Stimulated activated CD8-positive, alpha-beta memory T cell treated with anti-CD3 and anti-CD28 coated beads, Interleukin-4, amount 100 ng/mL, for 1 hour (primary cell): ENCODE measurements at places on chromosomes 3 and 15.
A peak's percentile ranks its signal among the peaks of the same experiment; 100 is the strongest.

DNA sequence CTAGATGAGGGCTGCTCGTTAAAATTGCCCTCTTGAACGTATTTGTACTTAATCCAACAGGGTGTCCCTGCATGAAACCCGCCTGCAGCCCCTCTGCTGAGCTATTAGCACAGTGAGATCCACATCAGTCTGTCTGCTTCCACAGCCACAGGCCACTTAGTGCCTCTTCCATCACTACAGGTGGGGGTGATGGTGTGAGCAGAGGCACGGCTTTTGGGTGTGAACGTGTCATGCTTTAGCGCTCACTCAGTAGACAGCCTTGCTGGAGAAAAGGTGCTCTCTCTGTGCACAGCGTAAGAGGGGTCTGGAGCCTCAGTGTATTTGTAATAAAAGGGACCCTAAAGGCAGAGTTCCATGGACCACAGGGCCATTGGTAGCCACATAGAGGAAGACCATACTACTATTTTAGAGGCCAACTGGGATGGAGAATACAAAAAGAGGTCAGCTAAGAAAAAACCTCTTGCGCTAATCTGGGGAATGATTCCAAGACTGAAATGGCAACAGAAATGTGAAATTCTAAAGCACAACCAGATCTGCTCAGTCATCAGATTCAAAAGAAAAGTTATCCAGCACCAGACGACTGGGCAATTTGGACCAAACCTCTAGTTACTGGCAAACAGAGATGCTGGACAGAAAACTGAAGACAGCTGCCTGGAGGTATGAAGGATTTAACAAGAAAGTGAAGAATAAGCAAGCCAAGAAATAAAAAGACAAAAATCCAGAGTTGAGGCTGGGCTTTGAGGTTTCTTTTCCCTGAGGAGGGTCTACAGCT, 120.2 kb downstream of the ATP10A start:
- DNase-seq = no peak

DNA sequence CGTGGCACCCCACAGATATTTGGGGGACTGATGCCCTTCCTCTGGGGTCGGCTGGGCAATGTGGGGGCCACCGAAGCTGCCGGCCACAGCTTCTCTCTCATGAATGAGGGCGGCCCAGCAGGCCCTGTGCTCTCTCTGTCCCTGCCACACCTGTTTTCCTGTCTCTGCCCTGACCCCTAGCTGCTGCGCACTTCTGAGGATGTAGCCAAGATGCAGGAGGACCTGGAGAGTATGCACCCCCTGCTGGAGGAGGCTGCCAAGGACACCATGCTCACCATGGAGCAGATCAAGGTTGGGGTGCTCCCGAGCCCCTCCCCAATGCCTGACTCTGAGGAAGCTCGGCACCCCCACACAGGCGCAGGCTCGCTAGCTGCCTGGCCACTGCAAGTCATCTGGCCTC, 59.7 kb downstream of the SEMA3G start:
- no peak for DNase-seq

DNA sequence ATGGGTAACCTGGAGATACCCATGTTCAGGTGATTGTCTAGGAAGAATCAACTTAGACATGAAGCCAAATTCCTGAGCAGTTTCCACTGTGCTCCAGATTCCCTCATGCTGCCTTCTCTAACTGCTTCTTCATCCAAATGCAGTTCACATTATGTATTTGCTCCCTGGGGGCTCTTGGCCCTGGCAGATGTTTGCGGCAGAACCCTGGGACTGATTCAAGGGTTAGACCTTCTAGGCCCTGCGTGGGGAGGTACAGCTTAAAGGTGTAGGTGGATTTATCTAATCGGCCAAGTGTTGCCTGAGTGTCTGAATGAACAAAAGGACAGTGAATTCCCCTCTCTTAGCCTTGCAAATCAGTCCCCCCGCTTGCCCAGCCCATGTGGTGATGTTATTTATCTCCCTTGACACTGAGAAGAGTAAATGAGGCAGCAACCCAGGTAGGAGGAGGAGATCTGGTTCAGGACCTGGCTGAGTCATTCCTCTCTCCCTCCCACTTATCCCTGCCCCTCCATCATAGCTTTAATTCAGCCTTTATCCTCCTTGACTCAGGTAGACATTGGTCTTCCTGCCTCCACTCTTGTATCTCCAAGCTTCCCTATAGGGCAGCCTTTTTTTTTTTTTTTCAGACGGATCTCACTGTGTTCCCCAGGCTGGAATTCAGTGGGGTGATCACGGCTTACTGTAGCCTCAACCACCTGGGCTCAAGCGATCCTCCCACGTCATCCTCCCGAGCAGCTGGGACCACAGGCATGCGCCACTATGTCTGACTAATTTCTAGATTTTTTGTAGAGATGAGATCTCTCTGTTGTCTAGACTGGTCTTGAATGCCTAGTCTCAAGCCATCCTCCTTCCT, 54.8 kb downstream of the MAGEF1 start:
- DNase-seq = no peak

GRCh38 chr15:98720577-98721565, 72.5 kb downstream of the IGF1R start:
- DNase-seq = no peak

DNA sequence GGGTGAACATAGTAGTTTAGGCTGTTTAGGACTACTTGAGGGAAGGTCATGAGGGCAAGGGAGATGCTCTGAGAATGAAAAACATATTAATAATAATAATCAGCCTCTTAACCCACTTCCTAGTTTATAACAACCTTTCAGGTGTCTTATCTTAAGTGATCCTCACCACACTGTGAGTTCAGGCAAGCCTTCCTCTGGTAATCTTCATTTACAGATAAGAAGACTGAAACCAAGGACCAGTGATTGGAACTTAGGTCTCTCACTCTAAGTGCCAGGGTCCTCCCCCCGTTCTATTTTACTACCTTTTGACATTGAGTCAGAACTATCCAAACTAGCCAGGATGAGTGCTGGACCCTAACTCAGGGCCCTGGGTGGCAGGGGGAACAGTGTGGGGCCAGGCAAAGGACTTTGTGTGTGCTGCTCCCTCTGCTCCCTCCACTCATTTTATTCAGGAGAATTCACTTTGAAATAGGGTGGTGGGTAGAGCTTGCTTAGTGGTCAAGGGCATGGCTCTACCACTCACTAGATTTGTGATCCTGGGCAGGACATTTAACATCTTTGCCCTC, 5.7 kb downstream of the NUTM1 start:
- no peak for DNase-seq

- DNase-seq = peak; percentile 27
Observed at GRCh38 chr3:66372681-66373350, 128.0 kb downstream of the LRIG1 start.

- no peak for DNase-seq
Observed at GRCh38 chr15:48253172-48253571, 47.1 kb downstream of the SLC12A1 start.

DNA sequence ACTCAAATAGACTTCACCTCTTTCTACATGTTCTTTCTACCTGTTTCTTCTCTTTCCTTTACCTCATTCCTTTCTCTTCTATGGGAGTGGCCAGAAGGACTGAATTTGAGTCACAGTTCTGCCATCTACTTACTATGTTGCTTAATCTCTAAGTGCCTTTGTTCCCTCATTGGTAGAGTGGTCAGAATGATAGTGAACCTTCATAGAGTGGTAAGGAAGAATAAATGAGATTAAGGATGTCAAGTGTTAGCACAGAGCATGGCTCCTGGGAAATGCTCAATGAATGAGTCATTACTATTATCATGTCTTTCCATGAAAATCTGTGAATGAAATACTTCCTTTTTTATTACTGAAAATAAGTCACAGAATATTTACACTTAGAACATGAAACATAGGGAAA, 17.5 kb downstream of the TMEM207 start:
- no peak for DNase-seq

DNA sequence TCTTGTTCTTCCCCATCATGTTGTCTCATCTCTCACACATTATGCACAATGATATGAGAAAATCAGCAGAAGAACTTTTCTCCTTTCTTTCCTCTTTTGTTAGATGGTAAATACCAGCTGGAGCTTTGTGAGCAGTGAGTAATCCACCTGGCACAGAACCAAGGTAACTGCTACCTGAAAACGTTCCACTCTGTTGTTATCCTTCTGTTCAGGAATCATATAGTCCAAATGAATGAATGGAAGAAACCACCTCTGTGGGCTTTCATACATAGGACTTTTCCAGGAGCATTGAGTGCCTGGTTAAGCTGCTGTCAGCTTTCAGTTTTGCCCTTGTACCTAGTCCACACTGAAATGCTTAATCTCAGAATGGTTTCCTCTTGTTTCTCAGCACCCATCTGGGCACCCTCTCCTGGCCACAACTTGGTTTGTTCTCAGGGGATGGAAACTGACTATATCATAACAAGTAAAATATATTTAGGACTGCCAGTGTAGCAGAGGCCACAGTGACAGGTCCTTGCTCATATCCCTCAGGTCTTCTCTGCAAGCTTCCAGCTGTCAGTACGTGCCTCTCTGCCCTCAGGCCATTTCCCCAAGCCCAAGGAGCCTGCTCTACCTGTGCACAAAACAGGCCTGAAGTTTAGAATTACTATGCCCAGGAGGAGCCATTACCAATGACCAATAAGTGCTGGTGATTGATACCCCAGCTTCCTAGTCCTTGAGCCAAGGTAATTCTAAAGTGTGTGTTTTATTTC, 23.5 kb upstream of the SLC4A7 start:
- no peak for DNase-seq

GRCh38 chr15:69217381-69217780, 56.9 kb downstream of the GLCE start:
- DNase-seq = no peak

DNA sequence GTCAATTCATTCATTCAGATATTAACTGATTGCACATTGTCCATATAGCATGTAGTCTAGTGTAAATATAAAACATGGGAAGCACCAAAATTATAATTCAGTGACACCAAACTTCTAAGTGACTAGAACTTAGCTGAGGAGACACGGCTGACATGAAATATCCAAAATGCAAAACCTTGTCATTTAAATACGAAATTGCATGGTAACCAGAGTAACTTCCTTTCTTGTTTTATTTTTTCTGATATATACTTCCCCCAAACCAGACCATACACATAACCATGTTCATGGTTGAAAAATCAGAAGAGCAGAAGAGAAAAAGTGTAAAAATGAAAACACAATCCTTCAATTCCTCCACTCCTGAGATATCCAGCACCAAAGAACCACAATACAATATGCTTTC, 38.0 kb downstream of the CBLB start:
- no peak for DNase-seq

GRCh38 chr3:62370112-62370857, 3.1 kb downstream of the FEZF2 start:
- DNase-seq = no peak

GRCh38 chr3:50242851-50243542, 7.0 kb downstream of the GNAI2 start:
- DNase-seq = no peak

- no peak for DNase-seq
Observed at GRCh38 chr3:56769116-56769707, 32.5 kb downstream of the ARHGEF3 start.

DNA sequence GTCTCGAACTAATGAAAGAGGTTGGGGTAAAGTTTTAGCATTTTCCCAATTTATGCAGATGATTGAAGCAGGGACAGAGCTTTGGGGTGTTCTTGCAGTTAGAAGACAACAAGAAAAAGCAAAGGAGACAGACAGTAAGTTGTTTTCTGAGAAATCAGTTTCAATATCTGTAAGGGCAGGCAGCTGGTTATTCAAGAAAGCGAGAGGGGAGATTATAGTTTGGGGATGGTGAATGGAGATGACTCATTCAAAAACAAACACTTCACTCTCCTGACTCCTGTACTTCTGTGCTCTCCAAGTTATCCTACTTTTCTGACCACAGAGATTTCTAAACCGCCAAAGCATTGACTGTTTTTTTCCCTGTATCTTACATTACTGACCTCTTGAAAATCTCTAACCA, 352.0 kb downstream of the GAP43 start:
- no peak for DNase-seq

DNA sequence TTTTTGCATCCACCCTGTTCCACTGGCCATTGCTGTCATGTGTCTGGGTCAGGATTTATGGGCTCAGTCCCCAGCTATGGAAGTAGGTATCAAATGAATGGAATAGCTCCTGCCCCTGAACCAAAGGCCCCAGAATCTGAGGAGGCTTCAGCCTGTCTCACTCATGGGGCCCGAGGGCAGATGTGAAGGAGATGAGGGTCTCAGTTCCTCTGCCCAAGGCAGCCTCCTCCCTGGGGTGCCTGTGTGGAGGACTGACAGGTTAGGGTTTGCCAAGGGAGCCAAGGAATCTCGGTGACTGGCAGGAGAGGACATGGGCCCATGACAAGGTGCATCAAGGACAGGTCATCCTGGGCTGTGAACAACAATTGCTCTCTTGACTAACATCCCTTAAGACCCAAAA, 70.4 kb downstream of the CPN2 start:
- no peak for DNase-seq

GRCh38 chr15:84598993-84599392, 1.8 kb upstream of the ZSCAN2 start:
- no peak for DNase-seq

GRCh38 chr3:73204841-73205240, 143.4 kb downstream of the EBLN2 start:
- no peak for DNase-seq

DNA sequence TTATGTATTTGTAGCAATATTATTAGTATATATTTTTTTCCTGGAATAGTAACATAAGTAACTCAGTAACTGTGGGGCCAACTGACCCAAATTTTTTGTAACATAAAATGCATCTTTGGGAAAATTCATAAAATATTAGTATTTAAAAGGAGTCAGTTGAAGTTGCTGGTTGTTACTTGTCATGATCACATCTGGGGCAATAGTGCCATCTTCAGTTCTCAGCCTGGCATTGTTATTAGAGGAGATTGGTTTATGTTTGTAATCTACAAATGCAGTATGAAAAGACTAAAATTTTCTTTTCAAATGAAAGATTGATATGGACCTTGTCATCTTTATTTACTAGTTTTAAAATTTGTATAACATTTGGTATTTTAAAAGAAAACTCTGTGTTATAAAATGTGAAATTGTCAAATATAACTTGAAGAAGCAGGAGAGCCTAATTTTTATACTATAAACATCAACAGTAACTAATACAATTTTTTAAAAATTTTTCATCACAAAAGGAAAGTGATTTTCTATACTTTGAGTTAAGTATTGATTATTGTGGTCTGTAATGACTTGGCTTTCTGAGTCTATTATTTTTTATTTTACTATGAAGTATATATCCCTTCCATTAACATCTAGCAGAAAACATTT, 38.8 kb upstream of the MLF1 start:
- no peak for DNase-seq

GRCh38 chr3:44031387-44032380, 210.0 kb upstream of the TOPAZ1 start:
- no peak for DNase-seq

DNA sequence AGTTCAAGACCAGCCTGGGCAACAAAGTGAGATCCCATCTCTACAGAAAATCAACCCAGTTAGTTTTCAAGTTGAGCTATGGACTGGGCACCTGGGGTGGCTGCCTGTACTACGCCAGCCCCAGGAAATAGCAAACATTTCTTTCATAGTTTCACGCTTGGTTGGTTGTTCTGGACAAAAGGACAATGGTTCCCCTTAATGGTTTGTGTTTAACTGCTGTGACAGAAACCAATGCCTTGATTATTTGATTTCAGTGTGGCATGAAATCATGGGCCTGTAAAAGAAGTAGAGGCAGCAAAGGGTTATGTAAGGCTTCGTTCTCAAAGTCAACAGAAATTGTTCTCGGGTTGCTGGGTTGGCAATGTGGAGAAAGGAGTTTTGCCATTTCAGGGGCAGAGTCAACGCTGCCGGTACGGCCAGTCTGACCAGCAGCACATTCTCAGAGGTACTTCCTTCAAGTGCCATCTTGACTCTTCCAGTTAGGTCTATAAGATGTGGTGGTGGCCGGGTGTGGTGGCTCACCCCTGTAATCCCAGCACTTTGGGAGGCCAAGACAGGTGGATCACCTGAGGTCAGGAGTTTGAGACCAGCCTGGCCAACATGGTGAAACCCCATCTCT, 12.7 kb downstream of the LCMT2 start:
- DNase-seq = no peak

- DNase-seq = no peak
Observed at GRCh38 chr15:48630245-48630644, 15.3 kb downstream of the FBN1 start.
